ENCODE measurements at places on chromosomes 7 and 10. TPM values are rescaled to one million over a fixed set of nuclear protein-coding genes. Genes with fewer than 3 reads are reported as not detected.

The ARF5 gene
- total RNA-seq: 223 TPM

The RNF32 gene
- total RNA-seq: 1.6 TPM

The GPR15LG gene
- total RNA-seq: 480 TPM

The MGAM2 gene
- total RNA-seq: 62.3 TPM

The CCDC136 gene
- 16.5 TPM for total RNA-seq

The TUBB8 gene
- not detected for total RNA-seq

The PAPSS2 gene
- 93.9 TPM for total RNA-seq

The UPK3B gene
- total RNA-seq: not detected

DNA sequence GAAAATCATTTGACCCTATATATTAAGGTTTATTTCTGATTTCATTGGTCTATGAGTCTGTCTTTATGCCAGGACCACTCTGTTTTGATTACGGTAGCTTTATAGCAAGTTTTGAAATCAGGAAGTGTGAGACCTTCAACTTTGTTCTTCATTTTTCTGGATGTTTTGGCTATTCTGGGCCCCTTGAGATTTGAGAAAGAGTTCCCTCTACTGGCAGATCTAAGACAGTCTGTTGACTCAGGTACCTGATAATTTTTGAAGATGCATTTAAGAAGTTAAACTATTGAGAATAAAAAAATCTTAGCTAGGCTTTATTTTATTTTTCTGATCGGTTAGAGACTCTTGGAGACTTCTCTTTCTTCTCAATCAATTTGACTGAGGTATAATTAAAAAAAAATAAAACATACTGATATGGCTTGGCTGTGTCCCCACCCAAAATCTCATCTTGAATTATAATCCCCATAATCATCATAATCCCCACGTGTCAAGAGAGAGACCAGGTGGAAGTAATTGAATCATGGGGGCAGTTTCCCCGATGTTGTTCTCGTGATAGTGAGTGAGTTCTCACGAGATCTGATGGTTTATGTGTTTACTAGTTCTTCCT, 209.2 kb downstream of the SNX10 start:
- H3K4me3 ChIP-seq: no peak overlapping the region
- no peak overlapping the region for H3K27ac ChIP-seq
- no peaks in the 10 kb centered on the region for H3K36me3 ChIP-seq
- no peaks in the 10 kb centered on the region for H3K27me3 ChIP-seq
- no peaks in the 10 kb centered on the region for H3K4me1 ChIP-seq

DNA sequence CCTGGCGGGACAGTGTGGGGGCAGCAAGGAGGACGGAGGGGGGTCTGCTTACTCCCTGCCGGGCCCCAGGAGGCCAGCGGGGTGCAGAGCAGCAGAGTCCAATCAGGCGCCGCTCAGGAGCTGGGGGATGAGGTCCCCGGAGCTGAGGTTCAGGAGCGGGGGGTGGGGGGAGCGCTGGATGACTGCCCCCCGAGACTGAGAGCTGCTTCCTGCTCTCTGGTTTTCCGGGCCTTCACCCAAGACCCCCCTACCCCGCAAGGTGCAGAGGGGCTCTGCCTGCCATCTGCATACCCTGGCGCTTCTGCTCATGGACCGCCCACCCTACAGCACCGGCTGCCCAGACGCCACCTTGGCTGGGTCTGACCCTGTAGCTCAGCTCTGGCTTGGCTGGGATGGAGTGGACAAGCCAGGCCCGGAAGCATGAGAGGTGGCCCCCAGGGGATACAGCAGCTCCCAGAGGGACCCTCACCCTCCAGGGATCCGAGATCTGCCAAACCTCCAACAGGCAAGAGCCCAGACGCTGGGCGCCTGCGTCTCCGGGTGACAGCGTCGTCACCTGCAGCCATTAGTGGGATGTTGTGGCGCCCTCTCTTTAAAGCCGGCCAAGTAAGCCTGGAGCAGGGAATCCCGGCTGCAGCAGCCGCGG, 930 bp downstream of the KNDC1 start:
- peak overlapping the region; percentile 50 for H3K4me3 ChIP-seq
- no peak for DNase-seq
- H3K27me3 ChIP-seq: peaks cover 59% of the 10 kb centered on the region
- no peak overlapping the region for H3K27ac ChIP-seq

DNA sequence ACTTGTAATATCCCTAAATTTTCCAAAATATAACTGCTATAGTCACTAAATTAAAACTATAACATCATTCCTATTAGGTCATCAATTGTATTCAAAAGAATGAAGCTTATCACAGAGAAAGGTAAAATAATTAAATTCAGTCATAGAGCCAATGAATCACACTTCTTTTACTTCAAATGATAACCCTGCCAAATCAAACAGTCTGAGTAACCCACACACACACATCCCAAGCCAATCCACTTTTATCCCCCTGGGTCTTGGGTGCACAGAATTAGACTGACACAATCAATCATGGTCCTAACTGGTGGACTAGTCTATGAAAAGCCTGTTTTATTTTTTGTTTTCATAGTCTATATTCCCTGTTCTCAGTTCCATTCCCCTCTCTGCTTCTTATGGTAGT, 25.6 kb downstream of the CTNNA3 start:
- H3K27ac ChIP-seq: no peak overlapping the region
- no peaks in the 10 kb centered on the region for H3K36me3 ChIP-seq
- no peaks in the 10 kb centered on the region for H3K4me1 ChIP-seq
- DNase-seq: no peak
- no peaks in the 10 kb centered on the region for H3K27me3 ChIP-seq

GRCh38 chr10:89440226-89441009, 26.1 kb downstream of the IFIT5 start:
- H3K4me3 ChIP-seq: no peak overlapping the region
- H3K27ac ChIP-seq: no peak overlapping the region
- H3K4me1 ChIP-seq: no peaks in the 10 kb centered on the region
- H3K27me3 ChIP-seq: no peaks in the 10 kb centered on the region
- no peak for DNase-seq

- no peaks in the 10 kb centered on the region for H3K36me3 ChIP-seq
- peak overlapping the region; percentile 98 for H3K27ac ChIP-seq
- DNase-seq: no peak
- H3K4me3 ChIP-seq: peak overlapping the region; percentile 93
- no peaks in the 10 kb centered on the region for H3K27me3 ChIP-seq
Observed at GRCh38 chr10:125156739-125157480, 3.5 kb downstream of the CTBP2 start.

GRCh38 chr7:102849079-102849478, 63.7 kb upstream of the LRRC17 start:
- H3K36me3 ChIP-seq: no peaks in the 10 kb centered on the region
- H3K27me3 ChIP-seq: no peaks in the 10 kb centered on the region
- no peaks in the 10 kb centered on the region for H3K4me1 ChIP-seq
- no peak overlapping the region for H3K27ac ChIP-seq

- no peaks in the 10 kb centered on the region for H3K36me3 ChIP-seq
- DNase-seq: no peak
- H3K4me1 ChIP-seq: no peaks in the 10 kb centered on the region
- H3K27ac ChIP-seq: no peak overlapping the region
- no peaks in the 10 kb centered on the region for H3K27me3 ChIP-seq
Observed at GRCh38 chr10:71649631-71650030, 69.9 kb downstream of the C10orf105 start.

- DNase-seq: no peak
- no peaks in the 10 kb centered on the region for H3K27me3 ChIP-seq
- no peaks in the 10 kb centered on the region for H3K4me1 ChIP-seq
Observed at GRCh38 chr7:113144817-113145216, 26.5 kb upstream of the SMIM30 start.

DNA sequence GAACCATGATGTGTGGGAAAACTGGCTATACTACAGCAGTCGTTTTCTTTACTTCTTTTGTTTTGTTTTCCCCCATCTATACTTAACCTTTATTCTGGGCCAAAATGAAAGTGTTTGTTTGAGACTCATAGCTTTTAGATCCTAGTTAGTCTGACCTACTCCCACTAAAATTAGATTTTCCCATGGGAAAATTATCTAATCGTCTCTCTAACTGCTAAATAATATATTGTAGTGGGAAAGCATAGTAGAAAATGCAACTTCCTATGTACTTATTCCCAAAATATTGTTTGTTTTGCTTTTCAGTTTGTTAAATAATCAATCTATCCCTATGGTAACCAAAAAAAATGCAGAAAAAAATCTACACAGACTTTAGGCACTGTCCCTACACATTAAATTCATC, 96.6 kb downstream of the NOC3L start:
- no peaks in the 10 kb centered on the region for H3K27me3 ChIP-seq

GRCh38 chr10:490891-491571, 198.4 kb downstream of the DIP2C start:
- H3K4me1 ChIP-seq: peaks cover 14% of the 10 kb centered on the region
- peak overlapping the region; percentile 83 for H3K27ac ChIP-seq
- peak; percentile 28 for DNase-seq

- no peaks in the 10 kb centered on the region for H3K27me3 ChIP-seq
- peak overlapping the region; percentile 99 for H3K27ac ChIP-seq
- H3K4me1 ChIP-seq: peaks cover 40% of the 10 kb centered on the region
Observed at GRCh38 chr10:929960-930624, 1.4 kb downstream of the LARP4B start.

DNA sequence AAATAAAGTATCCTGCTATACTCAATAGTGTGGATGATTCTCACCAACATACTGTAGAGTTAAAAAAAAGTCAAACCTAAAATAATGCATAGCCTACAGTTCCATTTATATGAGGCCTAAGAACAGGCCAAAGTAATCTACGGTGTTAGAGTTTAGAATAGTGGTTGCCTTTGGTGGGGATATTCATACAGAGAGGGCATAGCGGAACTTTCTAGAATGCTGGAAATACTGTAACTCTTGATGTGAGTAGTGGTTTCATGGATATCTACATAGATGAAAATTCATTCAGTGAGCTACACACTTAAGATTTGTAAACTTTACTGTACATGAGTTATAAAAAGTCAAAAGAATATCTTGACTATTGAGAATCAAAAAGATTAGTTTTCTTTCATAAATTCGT, 349.9 kb upstream of the NFE2L3 start:
- no peak for DNase-seq
- no peaks in the 10 kb centered on the region for H3K36me3 ChIP-seq
- no peaks in the 10 kb centered on the region for H3K27me3 ChIP-seq
- H3K4me1 ChIP-seq: no peaks in the 10 kb centered on the region

- no peak overlapping the region for H3K27ac ChIP-seq
- H3K27me3 ChIP-seq: no peaks in the 10 kb centered on the region
- H3K36me3 ChIP-seq: no peaks in the 10 kb centered on the region
- peaks cover 17% of the 10 kb centered on the region for H3K4me1 ChIP-seq
- no peak for DNase-seq
- no peak overlapping the region for H3K4me3 ChIP-seq
Observed at GRCh38 chr7:7909376-7909775, 59.2 kb upstream of the GLCCI1 start.

DNA sequence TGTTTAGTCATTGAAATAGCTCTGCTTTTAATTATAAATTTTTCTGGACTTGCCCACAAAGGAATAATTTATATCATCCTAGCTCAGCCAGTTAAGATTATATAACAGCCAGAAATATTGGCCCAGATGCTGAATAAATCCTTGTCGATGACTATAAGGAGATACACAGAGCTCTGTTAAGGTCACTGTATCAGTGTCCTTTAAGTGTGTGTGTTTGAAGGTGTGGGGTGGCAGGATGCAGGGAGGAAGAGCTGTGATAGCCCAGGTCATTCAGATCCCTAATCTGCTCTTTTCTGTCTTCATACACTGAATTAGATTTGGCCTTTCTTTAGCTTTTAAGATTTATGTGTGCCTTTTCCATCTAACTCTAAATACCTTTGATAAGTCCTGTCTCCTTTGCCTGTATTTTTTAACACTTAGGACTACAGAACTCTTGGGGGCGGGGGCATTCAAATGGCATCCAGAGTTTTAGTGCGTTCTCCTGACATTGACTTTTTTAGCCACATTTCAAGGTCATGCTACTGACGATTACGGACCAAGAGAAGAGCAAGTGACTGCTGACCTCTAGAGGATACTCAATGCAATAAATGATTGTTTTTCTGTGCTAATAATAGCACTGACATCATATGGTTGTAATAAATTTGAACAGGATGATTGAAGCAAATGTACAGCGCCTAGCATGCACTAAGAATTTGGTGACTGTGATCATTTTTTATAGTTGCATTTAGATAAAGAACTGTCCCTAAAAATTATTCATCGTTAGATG, 172.3 kb downstream of the CACNB2 start:
- DNase-seq: no peak
- H3K4me3 ChIP-seq: no peak overlapping the region
- no peaks in the 10 kb centered on the region for H3K4me1 ChIP-seq
- H3K36me3 ChIP-seq: no peaks in the 10 kb centered on the region
- no peak overlapping the region for H3K27ac ChIP-seq

GRCh38 chr10:119159332-119159731, 6.2 kb downstream of the SFXN4 start:
- no peak for DNase-seq
- H3K36me3 ChIP-seq: peaks cover 39% of the 10 kb centered on the region
- no peaks in the 10 kb centered on the region for H3K27me3 ChIP-seq

- H3K27ac ChIP-seq: no peak overlapping the region
- no peaks in the 10 kb centered on the region for H3K27me3 ChIP-seq
- DNase-seq: no peak
- H3K36me3 ChIP-seq: no peaks in the 10 kb centered on the region
- H3K4me3 ChIP-seq: no peak overlapping the region
Observed at GRCh38 chr7:6402041-6402440, 45.7 kb downstream of the DAGLB start.

- H3K4me3 ChIP-seq: peak overlapping the region; percentile 70
- peak; percentile 67 for DNase-seq
- no peaks in the 10 kb centered on the region for H3K27me3 ChIP-seq
Observed at GRCh38 chr10:112951359-112952281, 1.6 kb downstream of the TCF7L2 start.

DNA sequence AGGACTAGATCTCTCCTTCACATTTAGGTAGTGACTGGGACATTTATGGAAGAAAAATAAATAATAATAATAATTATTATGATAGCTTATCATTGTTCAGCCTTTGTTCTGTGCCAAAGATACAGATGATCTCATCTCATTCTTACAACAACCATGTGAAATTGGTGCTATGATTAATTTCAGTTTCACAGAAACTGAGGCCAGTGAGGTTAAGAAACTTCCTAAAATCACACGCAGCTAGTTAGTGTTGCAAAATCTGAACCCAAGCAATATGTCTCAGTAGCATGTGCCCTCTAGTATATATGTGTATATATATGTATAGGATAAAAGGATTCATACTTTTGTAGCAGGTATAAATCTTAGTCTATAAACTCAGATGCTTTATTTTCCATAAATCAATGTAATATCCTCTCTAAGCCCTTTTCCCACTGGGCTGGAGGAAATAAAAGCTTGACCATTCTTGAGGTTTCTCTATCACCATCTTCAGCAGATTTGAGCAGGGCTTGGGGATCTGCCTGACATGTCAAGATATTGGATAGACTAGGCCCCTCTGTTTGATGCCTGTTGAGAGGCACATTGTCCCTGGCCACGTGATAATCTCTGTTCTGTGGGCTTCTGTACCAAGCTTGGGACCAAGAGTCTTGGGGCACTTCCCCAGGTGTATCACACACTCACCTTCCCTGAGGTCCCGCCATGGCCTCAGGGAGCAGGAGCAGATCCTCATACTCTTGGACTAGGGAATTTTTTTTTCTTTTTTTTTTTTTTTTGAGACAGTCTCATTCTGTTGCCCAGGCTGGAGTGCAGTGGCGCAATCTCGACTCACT, 172.6 kb upstream of the NRP1 start:
- DNase-seq: no peak
- H3K36me3 ChIP-seq: no peaks in the 10 kb centered on the region
- H3K4me1 ChIP-seq: peaks cover 6% of the 10 kb centered on the region
- H3K4me3 ChIP-seq: no peak overlapping the region
- H3K27me3 ChIP-seq: no peaks in the 10 kb centered on the region
